Activated CD4-positive, alpha-beta T cell treated with anti-CD3 and anti-CD28 coated beads, Interleukin-2, amount 50 U/mL, for 16 hours (primary cell): ENCODE measurements at places on chromosomes 12 and 14.

- no peak for DNase-seq
These were observed 52.6 kb upstream of the C14orf180 start for GRCh38 chr14:104526723-104527645.

- DNase-seq: peak; percentile 96
These were observed 446 bp upstream of the SPATS2 start for GRCh38 chr12:49366652-49367380.

DNA sequence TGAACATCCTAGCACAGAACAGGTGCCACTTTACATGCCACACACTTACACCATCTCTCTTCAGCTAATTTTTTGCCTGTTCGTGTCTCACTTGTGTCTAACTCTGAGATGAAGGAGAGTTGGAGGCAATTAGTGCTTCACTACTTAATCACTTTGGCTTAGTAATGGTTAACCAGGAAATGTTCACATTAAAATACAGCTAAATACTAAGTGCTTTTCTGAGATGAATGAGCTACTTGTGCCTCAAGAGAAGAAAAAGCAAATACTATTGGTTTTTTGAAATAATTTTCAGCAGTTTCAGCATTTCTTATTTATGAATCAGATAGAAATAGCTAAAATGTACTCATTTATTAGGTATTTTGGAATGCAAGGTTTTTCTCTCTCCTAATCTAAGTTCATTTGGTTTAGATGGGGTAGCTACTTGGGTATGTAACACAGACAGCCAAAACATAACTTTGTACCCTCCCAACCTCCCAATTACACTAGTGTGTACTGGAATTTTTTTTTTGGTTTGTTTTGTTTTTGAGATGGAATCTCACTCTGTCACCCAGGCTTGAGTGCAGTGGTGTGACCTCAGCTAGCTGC lies 1474.1 kb upstream of the SEL1L start:
- no peak for DNase-seq

DNA sequence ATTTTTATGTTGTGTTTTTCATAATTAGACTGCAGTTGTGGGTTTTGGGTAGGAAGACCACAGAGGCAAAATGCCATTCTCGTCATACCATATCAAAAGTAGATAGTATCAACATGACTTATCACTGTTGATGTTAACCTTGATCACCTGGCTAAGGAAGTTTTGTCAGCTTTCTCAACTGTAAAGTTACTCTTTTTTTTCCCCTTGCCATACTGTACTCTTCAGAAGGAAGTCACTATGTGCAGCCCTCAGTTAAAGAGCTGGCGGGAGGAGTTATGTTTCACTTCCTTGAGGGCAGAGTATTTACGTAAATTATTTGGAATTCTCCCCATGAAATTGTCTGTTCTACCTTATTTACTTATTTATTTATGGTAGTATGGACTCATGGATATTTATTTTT lies 78.7 kb downstream of the PRORP start:
- peak; percentile 55 for DNase-seq

GRCh38 chr14:102490456-102490855 lies 19.1 kb downstream of the ANKRD9 start:
- DNase-seq: no peak

GRCh38 chr14:72254202-72254936 lies 322.1 kb downstream of the RGS6 start:
- DNase-seq: no peak

DNA sequence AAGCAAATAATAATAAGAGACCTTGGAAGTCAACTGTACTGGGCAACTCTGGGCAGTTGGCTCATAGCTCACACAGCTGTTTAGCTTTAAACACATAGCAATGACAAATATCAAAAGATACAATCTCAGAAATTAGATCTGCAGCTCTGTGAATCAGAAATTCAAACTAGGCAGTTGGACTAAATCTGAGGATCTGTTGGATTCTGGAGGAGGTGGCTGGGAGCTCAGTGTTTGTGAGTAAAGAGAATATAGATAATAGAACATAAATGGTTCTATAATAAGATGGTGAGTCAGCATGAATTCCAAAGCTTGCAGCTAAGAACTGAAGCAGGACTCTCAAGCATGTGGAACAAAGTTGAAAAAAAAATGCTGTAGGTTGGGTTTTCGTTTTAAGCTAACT lies 1949.4 kb upstream of the SEL1L start:
- DNase-seq: no peak

DNA sequence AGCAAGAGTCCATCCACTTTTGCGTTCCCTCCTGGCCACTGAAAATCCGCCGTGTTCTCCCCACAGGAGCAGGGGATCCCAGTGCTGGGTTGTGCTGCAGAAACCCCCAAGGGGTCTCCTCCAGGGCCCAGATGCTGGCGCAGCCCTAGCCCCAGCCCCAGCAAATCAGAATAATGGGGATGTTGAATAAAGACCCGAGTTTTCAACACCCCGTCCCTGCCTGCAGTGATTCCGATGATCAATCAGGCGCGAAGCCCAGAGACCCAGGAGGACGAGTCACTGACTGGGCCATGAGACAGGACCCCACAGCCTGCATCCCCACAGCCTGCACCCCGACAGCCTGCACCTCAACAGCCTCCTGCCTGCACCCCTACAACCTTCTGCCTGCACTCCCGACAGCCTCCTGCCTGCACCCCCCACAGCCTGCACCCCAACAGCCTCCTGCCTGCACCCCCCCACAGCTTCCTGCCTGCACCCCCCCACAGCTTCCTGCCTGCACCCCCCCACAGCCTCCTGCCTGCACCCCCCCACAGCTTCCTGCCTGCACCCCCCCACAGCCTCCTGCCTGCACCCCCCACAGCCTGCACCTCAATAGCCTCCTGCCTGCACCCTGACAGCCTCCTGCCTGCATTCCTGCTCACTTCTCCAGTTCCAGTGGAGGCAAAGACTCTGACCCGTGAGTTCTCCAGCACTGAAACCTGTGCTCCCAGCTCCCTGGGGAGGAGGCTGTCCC lies 37.2 kb downstream of the TNFAIP2 start:
- DNase-seq: no peak

- DNase-seq: no peak
These were observed 73.9 kb downstream of the GLRX5 start for GRCh38 chr14:95608637-95609235.

- no peak for DNase-seq
These were observed 99.8 kb upstream of the RESF1 start for GRCh38 chr12:31859232-31859977.
